ENCODE measurements at places on chromosomes 2 and 18.

DNA sequence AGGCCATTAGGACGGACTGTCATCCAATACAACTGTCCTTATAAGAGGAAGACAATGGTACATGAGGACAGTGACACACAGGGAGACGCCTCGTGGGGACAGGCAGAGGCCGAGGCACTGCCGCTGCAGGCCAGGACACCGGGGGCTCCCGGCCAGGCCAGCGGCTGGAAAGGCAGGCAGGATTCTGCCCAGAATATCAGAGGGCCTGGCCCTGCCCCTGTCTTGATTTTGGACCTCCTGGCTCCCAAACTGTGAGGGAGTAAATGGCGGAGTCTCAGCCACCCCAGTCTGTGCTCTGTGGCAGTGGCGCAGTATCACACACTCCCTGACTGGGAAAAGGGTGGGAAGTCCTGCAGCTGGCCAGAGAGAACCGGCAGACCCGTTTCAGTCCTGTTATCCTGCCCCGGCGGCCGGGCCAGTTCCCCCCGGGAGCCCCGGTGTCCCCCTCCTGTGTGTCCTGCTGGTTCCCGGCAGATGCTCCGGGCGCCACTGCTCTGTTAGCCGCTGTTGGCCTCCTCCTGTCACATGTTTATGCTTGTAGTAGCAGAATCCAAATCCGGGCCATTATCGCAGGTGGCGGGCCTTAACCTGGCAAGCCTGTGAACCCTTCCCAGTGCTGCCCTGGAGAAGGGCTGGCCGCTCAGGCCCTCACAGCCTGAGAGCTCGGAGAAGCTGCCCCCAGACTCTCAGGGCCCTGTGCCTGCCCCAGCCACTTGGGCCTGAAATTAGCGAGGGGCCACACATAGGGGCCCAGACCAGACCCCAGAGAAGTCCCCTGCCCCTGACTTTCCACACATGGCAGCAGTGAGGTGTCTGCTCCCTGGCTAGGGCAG is 31.4 kb upstream of the TAF1B start:
- DNase-seq = no peak

- no peak for DNase-seq
Observed at GRCh38 chr18:25799231-25799630, 291.2 kb downstream of the SS18 start.

- DNase-seq = no peak
Observed at GRCh38 chr2:108585436-108585835, 51.2 kb downstream of the LIMS1 start.

DNA sequence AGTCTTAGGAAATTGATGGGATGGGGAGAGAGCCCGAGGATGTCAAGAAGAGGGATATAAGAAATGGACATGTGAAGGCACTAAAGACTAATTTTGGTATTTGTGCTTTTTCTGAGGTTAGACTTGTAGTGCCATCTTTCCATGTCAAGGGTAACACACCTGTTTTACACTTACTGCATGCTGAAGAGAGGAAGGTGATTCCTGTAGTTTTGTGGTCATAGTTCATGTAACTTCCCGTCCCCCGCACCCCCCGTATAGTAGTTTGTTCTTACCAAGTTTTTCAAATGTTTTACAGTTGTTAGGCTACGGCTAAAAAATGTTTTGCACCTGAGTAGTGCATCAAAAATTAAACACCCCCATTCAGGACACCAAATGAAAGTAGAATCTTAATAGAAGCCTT is 73.8 kb downstream of the CLIP4 start:
- no peak for DNase-seq

- DNase-seq = no peak
Observed at GRCh38 chr2:71603311-71603811, 150.0 kb downstream of the DYSF start.

- no peak for DNase-seq
Observed at GRCh38 chr2:194514281-194514680, 1142.7 kb upstream of the SLC39A10 start.

GRCh38 chr2:191922736-191923651 is 76.1 kb upstream of the CAVIN2 start:
- DNase-seq = no peak

GRCh38 chr2:102771114-102771513 is 9.3 kb downstream of the TMEM182 start:
- no peak for DNase-seq

All from stimulated activated CD8-positive, alpha-beta memory T cell treated with anti-CD3 and anti-CD28 coated beads, Interleukin-2, amount 100 ng/mL, for 1 hour (primary cell).